Activated B cell treated with CpG ODN at 0.5 μM for 24 hours (primary cell): ENCODE measurements at places on chromosomes 1 and 21.

GRCh38 chr21:38930853-38931252 is 125.1 kb downstream of the ETS2 start:
- no peak for DNase-seq

GRCh38 chr1:228095938-228096337 is 7.2 kb downstream of the C1orf35 start:
- DNase-seq = peak; percentile 12

DNA sequence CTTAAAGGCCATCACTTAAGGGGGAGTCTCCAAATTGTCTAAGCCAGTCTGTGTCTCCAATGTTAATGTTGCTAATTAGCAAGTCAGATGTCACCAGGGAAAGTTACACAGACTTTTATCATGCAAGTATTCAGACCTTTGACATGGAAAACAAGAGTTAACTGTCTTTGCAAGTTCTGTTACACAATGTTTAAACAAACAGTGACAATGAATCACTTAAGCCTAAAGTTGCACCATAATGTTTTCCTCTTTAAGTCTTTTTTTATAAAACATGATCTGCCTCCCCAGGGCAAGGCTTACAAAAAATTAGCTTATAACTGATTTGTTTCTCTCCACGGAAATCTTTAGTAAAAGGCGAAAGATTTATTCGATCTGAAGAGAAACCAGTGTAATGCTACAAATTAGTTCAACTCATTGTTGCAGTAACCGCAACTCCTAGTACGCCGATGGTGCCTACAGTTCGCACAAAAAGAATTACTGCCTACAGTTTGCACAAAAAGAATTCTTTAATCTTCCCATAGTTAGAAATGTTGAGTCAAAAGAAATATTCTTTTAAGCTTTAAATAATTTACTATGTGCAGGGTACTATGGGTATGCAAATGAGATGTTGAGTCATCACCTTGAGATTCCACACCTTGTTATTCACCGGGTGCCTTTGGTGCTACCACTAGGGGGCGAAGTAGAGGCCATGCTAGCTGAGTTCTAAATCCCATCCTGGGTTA is 45.3 kb downstream of the HHAT start:
- DNase-seq = no peak

GRCh38 chr1:161008869-161009510 is 12.0 kb downstream of the F11R start:
- DNase-seq = no peak

DNA sequence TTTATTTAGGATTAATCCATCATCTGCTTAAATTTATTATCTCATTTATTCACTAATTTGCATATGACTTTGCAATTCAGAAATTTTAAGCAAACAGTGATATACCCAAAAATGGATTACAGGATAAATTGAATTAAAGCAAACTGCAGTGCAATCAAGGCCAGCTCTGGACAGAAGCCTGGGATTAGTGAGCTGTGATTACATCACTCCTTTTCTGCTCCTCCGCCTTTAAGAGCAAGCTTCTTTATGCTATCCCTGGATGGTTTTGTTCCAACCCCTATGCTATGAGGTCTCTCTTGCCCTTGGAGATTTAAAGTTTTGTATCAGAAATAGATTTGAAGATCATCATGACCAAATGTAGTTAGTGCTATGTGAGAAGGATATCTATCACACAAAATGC is 32.6 kb downstream of the GPR52 start:
- DNase-seq = no peak

DNA sequence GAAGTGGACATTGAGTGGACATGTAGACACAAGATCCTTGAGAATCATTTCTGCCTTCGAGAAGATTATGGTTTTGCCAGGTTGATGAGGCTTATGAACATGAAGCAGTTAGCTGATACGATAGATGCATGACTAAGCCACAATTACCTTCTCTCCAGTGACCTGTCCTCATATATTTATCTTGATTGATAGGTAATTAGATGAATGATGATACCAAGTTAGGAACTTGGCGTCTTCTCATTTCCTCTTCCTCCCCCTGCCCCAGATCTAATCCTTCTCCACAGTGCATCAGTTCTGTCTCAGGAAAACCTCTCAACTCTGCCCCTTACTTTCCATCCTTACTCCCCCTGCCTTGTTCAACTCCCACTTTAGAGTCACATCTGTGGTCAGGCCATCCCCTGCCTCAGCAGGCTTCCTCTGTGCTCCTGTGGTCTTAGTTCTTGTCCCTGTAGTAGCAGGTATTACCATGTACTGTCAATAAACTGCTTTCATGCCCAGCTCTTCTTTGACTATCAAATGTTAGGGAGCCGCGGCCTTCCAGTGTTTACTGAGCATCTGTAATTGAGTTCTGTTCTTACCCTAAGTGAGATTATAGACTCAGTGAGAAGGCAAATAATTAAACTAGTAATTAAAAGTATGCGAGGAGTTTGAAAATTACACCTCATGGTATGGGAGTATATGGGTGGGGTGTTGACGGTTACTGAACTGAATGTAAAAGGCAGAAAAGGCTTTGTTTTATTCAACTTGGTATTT is 5.1 kb downstream of the ST6GALNAC3 start:
- DNase-seq = no peak

DNA sequence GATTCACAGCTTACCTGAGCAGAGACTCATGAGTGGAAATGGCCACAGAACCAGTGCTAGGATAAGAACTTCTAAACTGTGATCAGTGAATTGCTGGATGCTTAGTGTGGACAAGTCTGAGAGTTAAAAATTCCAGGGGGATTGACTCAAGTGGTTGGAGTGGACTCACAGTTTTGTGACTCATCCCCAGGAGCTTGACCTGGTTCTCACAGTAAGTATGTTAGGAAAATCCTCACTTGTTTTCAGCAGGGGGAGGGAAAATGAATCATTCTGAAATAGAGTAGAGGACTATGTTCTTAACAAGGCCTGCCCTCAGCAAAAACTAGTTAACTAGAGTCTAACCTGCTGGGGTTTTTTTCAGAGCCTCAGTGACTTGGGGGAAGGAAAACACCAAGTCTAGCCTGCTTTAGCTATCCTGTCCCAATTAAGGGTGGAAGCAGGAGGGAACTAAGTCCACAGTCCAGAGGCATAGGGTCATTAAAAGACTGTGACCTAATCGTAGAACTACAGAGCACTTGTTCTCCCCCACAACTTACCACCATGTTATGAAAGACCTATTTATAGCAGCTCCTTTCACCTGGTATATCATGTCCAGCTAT is 6.1 kb upstream of the CDC73 start:
- DNase-seq = no peak

DNA sequence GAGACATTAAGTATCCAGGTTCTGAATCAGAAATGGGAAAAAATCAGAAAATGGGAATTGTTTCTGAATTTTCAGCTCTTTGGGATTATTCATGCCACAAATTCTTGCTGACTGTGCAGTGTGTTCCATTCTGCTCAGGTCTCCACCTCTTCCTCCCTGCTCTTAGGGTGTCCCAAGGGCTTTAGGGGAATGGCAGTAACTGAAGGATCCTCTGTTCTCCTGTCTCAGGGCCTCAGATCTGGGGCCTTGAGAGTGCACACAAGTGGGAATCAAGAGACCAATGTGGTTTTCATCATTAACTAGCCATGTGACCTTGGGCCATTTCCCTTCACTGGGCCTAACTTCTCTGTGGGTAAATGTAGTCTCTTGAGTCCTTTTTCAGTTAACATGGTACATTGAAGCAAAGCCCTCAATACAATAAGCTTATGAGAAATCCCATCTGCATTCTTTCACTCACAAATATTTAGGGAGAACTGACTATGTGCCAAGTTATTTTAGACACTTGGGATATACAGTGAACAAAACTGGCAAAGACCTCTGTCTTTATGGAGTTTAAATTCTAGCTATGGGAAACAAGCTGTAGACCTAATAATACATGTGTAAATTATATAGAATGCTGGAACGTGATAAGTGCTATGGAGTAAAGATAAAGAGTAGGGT is 75.7 kb upstream of the SPATA6 start:
- no peak for DNase-seq

GRCh38 chr1:192983349-192983980 is 75.7 kb downstream of the UCHL5 start:
- DNase-seq = no peak

GRCh38 chr1:113808450-113809195 is 3.7 kb downstream of the RSBN1 start:
- DNase-seq = no peak

- no peak for DNase-seq
Observed at GRCh38 chr1:177830531-177831135, 139.2 kb downstream of the SEC16B start.

GRCh38 chr1:39230261-39231190 is 26.0 kb downstream of the MACF1 start:
- DNase-seq = peak; percentile 24

DNA sequence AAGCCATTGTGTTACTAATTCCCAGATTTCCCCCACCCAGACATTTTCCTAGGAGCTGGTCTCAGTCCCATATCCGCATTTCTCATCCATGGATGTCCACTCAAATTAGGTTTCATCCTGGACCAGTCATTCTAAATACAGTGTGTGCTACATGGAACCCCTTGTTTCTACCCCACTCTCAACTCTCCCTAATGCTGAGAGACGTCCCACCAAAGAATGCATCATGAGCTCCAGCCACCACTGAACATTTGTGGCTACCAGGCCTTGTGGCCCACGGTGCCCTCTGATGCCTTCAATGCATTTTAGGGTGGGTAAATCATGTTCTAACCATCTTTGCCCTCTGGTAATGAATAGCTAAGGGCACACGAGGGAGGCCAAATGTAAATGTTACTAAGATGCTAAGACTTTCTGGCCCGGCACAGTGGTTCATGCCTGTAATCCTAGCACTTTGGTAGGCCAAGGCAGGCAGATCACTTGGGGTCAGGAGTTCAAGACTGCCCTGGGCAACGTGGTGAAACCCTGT is 13.3 kb upstream of the RAB42 start:
- DNase-seq = no peak

- DNase-seq = no peak
Observed at GRCh38 chr1:168210312-168210711, 15.5 kb upstream of the SFT2D2 start.

GRCh38 chr21:40284409-40284808 is 417.2 kb downstream of the PCP4 start:
- no peak for DNase-seq

GRCh38 chr1:232302376-232303221 is 327.3 kb downstream of the SIPA1L2 start:
- DNase-seq = no peak

DNA sequence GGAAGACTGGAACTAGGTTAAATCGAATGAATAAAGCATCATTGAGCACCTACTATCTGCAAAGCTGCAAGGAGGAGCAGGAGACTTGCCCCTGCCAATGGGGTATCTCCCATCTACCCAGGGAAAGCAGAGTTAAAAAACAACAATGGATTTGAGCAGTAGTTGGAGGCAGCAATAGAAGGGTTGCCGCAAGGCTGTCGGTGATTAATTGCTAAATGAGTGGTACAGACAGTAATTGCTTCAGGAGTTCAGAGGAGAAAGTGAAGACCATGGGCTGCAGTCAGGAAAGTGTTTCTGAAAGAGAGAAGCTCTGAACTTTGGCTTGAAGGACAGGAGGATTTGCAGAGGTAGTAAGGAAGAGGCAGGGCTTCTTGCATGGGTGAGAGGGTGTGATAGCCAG is 152.9 kb downstream of the ACTL8 start:
- no peak for DNase-seq

DNA sequence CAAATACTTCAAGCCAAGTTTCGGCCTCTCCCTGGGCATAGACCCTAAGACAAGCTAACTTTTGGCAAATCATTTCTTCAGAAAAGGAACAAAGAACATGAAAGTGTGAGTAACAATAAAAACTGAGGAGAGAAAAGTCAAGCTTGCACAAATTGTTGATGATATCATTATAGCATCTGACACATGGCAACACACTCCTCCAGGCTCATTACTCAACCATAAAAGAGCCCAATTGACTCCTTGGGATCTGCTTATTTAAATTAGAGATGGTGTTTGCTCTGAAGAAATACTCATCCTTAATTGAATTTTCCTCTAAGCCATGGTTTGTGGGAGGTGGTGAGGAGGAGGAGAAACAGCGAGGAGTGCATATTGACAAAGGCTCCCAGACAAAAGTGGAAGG is 54.5 kb downstream of the TNFSF4 start:
- no peak for DNase-seq

DNA sequence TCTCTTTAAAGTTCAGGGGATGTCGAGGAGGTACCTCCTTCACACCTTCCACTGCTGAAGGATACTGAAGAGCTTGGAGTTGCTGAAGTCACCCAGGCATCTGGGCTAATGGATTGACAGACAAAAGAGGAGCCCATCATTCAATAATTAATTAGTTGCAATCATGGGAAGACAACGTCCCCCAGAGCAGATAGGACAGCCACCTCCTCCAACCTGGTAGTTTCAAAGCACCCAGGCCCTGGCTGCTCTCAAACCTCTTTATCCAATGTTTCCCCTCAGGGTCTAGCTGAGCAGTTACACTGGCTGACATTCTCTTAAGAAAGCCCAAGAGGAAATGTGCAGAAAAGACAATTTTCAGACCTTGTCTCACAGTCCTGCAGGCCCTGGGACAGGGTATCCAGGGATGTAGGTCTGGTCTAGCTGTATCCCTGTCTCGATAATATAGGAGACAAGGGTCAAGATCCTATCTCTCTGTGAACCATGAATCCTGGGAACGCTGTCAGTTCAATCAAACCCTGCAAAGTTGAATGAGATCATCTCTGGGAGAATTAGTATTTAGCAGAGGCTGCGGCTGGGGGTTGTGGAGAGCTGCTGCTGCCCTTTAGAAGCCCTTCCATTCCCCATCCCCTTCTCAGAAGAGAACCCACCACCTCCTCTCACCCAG is 1.1 kb downstream of the TSPAN2 start:
- DNase-seq = no peak

DNA sequence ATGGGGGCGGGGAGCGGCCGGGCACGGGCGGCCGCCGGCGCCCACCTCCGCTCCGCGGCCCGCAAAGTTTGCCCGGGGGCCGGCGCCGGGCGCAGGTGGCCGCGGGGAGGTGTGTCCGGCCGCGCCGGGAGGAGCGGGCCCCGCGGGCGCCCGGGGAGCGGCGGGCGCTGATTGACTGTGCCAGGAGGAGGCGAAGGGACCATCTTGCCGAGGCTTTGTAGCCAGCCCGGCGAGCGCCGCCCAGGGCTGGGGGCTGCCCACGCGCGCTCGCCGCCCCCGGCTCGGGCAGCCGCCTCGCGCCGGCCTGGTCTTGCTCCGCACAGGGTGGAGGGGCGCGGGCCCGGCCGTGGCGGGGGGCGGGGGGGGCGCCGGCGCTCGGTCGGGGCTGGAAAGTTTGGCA is 432 bp downstream of the EPHB2 start:
- no peak for DNase-seq

GRCh38 chr1:228465571-228466146 is 21.5 kb upstream of the RNF187 start:
- DNase-seq = no peak

DNA sequence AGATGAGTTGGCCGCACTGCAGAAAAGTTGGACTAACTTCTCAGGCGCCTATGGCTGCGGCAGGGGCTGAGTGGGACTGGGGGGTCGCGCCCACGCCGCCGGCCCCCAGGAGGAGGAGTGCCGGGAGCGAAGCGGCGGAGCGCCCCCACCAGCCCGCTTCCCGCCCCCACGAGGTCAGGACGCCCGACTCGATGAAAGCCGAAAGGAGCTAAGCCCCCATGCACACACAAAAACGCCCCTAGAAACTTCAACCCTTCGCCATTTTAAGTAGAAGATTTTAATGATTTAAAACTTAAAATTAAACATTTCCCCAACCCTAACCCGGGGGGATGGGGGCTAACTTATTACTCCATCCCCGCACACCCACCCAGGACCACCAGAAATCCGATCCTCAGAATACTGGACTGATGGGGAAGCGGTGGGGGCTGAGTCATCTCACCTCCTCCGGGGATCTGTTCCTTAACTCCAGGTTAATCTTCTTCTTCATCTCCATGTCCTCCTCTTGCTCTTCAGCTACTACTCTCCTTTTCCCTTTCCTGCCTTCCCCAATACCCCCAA is 539 bp downstream of the ANP32E start:
- DNase-seq = no peak
